ENCODE measurements at places on chromosomes 12 and 14.

DNA sequence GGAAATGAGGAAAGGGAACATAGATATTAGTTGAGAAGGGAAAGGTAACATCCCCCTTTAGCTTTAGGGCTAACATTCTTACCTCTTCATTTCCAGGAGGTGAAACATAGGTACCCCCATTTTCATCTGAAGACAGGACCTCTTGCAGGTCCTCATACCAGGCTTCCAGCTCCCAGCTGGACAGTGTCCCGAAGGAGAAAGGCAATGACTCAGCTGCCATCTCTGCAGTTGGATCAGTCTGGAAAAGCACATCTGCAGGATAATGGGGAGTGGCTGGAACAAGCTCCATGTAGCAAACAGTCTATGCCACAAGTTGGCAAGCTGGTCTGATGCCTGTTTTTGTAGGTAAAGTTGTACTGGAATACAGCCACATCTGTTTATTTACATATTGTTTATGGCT, 3.1 kb downstream of the DDIT3 start:
- no peak for DNase-seq

- no peak for DNase-seq
Measured at GRCh38 chr12:22406627-22407026, 72.1 kb upstream of the ST8SIA1 start.

DNA sequence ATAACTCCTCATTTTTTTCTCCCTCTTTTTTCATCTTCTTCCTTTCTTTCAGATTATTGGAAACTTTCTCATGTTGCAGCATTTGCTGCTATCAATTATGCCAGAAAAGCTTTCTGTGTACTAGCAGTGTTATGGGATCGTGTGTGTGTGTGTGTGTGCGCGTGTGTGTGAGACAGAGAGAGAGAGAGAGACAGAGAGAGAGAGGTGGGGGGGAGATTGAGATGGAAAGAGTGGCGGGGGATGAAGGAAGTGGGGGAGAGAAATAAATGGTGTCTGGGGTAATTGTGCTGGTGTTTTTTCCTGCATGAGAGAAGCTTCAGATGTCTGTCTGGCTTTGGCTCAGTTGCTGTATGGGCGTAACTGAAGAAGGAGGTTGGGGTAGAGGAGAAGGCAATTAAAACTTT, 268.9 kb downstream of the RAD51B start:
- DNase-seq = no peak

GRCh38 chr12:6214633-6215032, 14.4 kb downstream of the CD9 start:
- DNase-seq = no peak

GRCh38 chr12:40439771-40440492, 215.1 kb downstream of the LRRK2 start:
- DNase-seq = no peak

GRCh38 chr14:74735125-74735524, 22.2 kb downstream of the FCF1 start:
- DNase-seq = no peak

GRCh38 chr12:28212182-28212581, 21.9 kb downstream of the CCDC91 start:
- no peak for DNase-seq

DNA sequence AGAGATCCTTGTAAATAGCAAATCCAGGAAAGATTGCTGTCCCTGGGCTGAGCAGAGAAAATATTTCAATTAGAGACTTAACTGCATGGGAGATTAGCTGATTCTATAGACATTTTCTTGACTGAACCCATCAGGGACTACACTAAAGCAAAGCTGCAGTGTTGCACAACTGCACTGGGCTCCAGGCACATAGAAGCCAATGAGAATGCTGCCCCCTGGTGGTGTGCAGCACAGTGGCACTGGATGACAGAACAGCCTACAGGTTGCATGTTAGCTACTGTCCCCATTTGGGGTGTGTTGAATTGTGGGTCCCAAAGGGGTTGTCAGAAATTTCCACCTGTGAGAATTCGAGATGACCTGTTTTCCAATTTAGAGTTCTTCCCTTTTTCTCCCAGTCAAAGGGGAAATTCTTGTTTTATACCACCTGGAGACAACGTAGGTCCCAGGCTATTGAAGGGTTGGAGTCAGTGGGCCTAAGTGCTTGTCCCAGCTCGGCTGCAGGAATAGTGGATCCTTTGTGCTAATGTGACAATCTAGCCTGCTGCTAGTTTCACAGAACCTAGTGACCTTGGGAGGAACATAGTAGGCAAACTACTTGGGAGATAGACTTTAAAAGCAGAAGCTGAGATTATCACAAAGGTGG, 114.7 kb downstream of the SLC8A3 start:
- peak; percentile 74 for DNase-seq

Data from NCI-H1417 (cell line).